ENCODE measurements at places on chromosomes 7 and 10.

DNA sequence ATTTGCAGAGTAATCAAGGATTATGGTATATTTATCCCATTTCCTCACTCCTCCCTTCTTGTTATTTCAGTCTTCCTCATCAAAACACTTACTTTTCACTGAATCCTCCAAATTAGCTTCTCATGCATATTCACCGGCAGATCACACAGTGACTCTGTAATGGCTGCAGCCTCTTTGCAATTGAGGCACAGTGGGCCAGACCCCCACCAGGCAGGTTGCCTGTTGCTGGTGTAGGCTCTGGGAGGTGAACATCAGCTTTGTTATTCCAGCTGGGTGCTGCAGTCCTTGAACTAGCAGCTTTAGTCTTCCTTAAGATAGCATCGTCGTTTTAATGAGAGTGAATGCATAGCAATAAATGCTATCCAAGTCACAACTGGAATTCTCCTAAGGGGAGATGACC, 449.3 kb downstream of the CNTNAP2 start:
- DNase-seq, result no peak

- DNase-seq, result no peak
These were observed 91.0 kb upstream of the STRIP2 start for GRCh38 chr7:129343099-129343700.

DNA sequence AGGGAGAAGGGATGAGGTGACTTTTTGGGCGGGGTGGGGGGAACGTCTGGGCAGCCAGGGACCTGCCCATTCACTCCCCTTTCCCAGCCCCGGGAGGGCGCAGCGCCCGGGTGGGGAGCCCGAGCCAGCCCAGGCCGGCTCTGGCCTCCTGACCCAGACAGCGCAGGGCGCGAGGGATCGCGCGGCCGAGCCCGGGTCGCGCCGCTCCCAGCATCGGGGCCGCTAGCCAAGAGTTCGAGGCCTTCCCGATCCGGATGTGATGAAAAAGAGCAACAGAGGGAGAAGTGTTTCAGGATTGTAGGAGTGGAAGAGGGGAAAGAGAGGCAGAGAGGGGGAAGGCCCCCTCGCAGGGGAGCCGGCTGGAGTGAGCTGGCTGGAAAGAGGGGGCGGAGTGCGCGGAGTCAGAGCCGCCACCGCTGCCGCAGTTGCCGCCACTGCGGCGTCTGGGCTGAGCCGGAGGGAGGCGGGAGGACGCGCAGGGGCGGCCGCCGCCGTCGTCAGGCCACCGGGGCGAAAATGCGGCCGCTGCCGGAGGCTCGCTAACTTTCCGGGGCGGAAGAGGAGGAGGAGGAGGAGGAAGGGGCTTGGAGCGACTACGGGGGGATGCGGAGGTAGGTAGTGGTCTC, at the start of gene MDFIC:
Gene MDFIC, plus strand, starts transcription at position 69 of the 626 bp plus-strand sequence. CDS start 940 bp downstream, outside the sequence.
- no peak for DNase-seq

GRCh38 chr10:26781797-26782196, 79.0 kb downstream of the ABI1 start:
- DNase-seq, result no peak

GRCh38 chr7:110400411-110400810, 690.5 kb upstream of the LRRN3 start:
- no peak for DNase-seq

- no peak for DNase-seq
These were observed 642.0 kb downstream of the SDK1 start for GRCh38 chr7:3942816-3943745.

- no peak for DNase-seq
These were observed 296.1 kb upstream of the SEMA3A start for GRCh38 chr7:84490661-84491060.

GRCh38 chr10:58932577-58933314, 243.7 kb upstream of the PHYHIPL start:
- DNase-seq, result no peak

DNA sequence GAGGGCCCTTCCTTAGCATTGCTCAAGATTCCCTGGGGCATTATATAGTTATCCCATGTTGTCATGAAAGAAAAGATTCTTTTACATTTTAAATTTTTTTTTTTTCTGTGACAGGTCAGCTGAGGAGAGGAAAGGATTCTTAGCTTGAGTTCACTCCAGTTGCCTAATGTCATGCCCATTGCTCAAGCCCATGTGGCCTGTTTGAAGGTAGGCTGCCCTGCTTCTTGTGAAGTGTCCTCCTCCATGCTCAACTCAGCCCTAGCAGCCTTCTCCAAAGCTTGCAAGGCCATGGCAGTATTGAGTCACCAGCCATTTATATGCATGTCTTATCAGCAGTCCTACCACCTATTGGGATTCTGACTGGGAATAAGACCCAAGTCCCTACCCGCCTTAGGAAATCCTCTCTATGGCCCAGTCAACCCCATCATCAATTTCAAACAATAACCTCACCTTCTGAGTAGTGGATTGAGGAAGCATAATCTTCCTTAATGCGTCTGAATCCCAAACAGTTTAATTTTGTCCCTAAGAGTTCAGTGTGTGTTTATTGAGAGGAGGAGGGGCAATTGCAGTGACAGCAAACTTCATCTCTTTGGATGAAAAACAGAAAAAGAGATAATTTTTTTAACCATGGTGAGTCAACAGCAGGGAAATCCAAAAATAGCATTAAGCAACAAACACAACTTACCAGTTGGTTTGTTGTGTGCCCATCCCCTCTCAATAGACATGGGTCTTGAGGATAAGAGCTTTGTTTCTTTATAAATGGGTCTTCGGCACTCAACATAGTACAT, 38.6 kb upstream of the WASL start:
- DNase-seq, result no peak

GRCh38 chr7:34875481-34875880, 161.8 kb downstream of the DPY19L1 start:
- DNase-seq, result no peak

- no peak for DNase-seq
These were observed 11.9 kb downstream of the HECW1 start for GRCh38 chr7:43124388-43124787.

DNA sequence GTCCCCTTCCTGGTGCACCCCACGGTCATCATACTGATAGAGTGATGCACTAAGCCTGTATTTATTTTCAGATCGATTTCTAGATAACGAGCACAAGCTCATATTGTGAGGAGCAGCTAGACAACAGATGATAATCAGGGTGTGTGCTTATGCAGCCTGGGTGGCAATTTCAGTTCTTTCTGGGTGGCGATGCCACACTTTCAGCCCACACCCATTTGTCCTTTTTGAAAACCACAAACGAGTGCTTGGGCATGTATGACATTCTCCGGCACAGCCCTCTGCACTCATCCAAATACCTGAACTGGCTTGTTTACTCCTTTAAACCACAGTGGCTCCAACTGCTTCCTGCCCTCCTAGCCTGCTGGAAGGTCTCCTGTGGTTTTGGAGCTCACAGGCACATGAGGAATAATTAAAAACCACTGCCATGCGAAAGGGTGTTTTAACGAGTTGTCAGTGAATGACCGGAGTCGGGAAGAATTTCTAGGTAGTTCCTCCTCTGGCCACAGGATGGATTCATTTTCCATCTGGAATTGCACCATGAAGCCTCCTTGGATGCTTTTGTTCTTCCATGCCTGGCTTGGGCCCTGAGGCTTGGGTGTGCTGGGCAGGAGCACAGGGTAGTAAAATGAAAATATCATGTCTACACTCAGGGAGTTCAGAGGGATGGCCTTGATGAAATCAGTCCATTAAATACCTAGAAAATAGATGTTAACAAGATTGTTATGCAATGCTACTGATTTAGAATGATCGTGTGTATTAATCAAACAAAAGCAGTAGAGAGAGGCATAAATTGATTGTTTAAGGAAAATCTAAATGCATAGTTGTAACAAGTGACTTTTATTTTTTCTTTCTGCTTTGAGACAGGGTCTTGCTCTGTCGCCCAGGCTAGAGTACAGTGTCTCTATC, 52.4 kb upstream of the ITGB1 start:
- peak; percentile 52 for DNase-seq

DNA sequence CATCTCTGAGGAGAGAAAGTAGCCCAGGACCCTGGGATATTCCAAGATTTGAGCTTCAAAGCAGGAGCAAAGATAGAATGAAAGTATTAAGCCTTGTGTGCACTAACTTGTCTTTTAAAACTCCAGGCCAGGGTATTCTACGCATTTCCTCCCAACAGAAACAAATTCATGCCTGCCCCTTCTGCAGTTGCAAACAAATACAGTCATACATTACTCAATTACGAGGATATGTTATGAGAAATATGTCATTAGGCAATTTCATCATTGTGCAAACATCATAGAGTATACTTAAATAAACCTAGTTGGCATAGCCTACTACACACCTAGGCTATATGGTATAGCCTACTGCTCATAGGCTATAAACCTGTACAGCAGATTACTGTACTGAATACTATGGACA, 154.5 kb upstream of the KIAA1217 start:
- no peak for DNase-seq

GRCh38 chr7:90824386-90825307, 228.5 kb downstream of the CDK14 start:
- no peak for DNase-seq

GRCh38 chr10:36366065-36366464, 724.0 kb upstream of the FZD8 start:
- no peak for DNase-seq

GRCh38 chr10:51300617-51301304, 226.5 kb downstream of the PRKG1 start:
- no peak for DNase-seq

DNA sequence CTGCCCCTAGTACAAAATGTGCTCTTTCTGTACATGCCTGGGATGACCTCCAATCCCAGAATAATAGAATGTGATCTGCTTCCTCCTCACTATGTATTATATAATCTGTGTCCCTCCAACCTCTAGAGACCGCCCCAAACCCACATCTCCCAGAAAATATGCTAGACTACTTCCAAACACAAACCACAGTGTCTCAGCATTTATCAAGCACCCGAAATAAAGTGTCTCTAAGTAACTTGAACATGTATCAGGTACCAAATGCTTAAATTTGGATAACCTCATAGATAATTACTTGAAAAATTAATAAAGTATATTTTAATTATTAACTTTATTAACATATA, 16.1 kb downstream of the LYZL1 start:
- DNase-seq, result no peak

DNA sequence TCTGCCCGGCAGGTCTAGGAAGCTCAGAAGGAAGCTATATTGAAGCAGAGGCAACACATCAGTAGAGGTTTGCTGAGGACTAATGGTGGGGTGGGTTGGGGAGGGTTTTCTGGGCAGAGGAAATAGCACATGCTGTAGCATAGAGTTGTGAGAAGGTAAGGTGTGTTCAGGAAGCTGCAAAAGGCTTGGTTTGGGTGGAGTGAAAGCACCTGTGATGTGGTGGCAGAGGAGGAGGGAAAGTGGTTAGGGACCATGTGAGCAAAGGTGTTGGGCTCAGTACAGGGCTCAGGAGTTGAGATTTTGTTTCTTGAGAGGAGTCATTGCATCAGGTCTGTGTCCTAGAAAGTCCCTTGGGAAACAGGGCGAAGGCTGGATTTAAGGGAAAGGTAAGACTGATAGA, 294.6 kb downstream of the SORCS3 start:
- no peak for DNase-seq

DNA sequence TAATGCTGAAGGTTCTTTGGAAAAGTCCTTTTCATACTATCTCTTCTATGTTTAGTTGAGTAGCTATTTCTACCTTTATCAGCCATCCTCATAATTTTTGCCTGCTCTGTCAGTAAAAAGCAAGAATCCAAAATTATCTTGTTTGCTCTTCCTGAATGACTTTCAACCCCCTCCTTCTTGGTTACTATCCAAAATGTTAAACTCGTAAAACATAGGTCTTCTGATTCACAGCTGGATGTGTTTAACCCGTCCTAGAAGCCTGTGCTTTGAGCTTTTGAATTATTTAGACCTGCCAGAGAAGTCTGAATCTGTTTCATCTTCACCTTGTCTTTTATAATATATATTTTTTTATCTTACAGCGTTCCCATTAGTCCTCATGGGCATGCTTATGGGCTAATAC, 136.4 kb upstream of the MDFIC start:
- no peak for DNase-seq

- no peak for DNase-seq
These were observed 54.9 kb downstream of the IKZF1 start for GRCh38 chr7:50359258-50359994.

- DNase-seq, result no peak
These were observed 74.9 kb downstream of the GFRA1 start for GRCh38 chr10:116197946-116198675.

GRCh38 chr10:29435809-29436501, 147.1 kb downstream of the LYZL1 start:
- DNase-seq, result no peak

DNA sequence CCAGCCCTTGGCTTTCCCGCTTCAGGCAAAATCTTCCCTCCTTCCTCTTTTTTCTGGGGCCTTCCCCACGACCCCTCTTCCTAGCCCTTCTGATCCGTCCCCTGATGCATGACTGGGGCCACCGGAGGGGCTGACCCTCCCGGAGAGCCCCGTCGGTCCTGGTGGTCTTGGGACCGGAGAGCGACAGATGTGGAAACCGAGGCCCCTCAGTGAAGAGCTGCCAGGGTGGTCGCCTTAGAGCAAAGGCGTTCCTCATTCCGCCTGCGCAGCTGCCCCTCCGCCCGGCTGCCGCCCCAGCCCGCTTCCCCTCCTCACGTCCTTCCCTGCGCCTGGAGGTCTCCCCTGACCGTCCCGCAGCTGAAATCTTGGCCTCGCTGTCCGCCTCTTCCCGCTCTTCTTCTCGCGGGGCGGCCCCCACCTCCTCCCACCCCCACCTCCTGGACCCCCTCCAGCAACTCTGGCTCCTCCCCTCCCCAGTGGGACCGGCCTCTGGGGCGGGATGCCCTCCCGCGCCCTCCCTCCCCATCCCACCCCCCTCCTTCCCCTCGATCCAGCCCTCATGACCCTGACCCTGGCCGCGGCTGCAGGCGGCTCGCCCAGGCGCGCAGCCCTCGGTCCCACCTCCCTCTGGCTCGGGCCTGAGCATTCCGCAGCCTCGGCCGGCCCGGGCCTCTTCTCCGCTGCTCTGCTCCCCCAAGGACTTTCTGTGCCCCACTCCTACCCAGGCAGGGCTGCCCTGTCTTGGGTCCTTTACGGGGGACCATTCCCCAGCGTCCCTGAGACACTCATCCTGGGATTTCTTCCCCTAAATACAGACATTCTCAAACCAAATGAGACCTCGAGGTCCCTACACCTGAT, at the start of gene RARRES2:
Gene RARRES2, minus strand, starts transcription at position 367 of the 858 bp plus-strand sequence. CDS start 1,020 bp downstream, outside the sequence.
- DNase-seq, result no peak

DNA sequence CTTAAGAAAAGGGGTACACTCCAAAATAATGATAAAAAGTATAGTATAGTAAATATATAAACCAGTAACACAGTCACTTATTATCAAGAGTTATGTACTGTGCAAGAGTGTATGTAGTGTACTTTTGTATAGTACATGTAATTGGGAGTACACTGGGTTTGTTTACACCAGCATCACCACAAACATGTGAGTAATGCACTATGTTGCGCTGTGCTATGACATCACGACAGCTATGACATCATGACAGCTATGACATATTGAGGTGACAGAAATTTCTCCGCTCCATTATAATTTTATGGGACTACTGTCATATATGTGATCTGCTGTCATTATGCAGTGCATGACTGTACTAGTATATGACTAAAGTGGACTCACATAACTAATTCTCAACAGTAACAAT, 84.6 kb downstream of the KMT2C start:
- no peak for DNase-seq

DNA sequence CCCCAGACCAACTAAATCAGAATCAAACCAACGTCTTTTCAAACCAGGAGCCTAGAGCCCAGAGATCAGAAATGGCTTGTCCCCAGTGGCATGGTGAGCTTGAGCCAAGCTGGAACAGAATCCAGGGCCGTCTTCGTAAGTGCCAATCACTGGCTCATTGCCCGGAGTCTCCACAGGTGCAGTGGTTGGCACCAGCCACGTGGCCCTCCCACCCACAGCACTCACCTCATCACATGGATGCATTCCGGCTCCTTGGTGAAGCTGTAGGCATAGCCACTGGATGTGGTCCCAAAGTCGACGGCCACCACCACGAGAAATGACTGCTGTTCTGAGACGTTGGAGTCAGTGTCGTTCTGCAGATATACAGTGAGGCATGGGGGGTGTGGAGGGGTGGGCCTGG, 37.4 kb downstream of the HSPA12A start:
- DNase-seq, result no peak

All from HS-27A (cell line).